ENCODE measurements at places on chromosomes 11 and 22.

GRCh38 chr11:119042927-119043326, 12.2 kb upstream of the SLC37A4 start:
- DNase-seq: no peak

GRCh38 chr11:116613206-116613875, 159.4 kb downstream of the BUD13 start:
- no peak for DNase-seq

DNA sequence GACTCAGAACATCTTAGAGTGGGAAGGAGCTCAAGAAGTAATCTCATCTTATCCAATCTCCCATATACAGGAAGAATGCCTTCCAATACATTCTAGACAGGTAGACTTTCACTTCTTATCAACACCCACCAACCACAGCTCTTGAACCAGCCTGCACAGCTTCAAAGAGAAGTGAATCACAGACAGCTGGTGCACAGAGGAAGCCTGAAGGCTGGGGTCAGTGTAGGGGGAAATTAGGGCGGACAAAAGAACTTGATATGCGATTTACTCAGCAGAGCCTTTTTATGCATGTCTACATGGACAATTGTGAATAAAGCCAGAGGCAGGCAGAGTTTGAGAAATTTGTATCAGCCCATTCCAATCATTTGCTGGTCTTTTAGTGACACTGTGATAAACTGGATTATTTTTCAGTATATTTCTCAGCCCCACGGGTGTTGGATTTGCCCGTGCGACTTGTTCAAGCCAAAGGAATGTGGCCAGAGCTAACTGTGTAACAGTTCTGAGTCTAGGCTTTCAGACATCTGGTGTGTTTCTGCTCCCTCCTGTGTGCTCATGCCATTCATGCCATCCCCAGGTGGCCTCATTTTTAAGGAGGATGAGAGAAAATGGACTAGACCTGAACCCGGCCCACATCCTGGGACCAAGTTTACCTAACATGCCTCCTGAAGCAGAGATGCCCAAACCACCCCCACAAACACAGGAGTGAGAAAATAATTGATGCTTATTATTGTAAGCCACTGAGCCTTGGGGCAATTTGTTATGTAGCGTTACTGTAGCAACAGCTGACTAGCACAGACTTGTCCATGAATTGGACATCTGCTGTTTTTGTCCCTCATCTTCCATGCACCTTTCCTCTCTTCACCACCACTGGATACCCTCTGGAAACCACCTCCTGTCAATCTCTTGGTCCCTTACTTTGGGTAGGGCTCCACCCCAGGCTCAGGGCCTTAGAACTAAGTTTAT, 137.5 kb upstream of the HSD17B12 start:
- no peak for DNase-seq

DNA sequence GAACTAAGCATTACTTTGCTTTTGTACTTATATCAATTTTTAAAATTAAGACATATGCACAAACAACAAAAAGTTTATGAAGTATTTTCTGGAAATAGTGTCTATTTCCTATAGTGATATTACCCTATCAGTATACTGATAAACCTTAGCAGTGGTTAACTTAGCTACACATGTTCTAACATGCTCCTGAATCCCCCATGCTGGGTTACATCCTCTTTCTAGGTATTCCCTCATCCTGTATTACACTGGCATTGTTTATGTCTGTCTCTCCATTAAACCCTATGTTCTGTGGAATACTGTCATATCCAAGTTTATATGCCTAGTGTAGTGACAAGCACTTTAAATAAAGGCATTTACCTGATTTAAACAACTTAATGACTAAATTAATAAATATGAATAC, 1.8 kb upstream of the FAR1 start:
- DNase-seq: no peak

DNA sequence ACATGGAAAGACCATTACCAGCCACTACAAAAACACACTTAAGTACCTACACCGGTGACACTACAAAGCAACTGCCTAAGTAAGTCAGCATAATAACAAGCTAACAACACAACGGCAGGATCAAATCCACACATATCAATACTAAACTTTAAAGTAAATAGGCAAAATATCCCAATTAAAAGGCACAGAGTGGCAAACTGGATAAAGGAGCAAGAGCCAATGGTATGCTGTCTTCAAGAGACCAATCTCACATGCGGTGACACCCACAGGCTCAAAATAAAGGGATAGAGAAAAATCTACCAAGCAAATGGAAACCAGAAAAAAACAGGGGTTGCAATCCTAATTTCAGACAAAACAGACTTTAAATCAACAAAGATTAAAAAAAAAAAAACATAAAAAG, 261.5 kb upstream of the TENM4 start:
- DNase-seq: no peak

GRCh38 chr11:128867277-128867676, at the start of gene KCNJ1:
Gene KCNJ1, minus strand, starts transcription at chr11:128867296. Its CDS starts 27,053 bp downstream, at chr11:128840243.
- no peak for DNase-seq
